ENCODE measurements at places on chromosomes 1 and 21.

DNA sequence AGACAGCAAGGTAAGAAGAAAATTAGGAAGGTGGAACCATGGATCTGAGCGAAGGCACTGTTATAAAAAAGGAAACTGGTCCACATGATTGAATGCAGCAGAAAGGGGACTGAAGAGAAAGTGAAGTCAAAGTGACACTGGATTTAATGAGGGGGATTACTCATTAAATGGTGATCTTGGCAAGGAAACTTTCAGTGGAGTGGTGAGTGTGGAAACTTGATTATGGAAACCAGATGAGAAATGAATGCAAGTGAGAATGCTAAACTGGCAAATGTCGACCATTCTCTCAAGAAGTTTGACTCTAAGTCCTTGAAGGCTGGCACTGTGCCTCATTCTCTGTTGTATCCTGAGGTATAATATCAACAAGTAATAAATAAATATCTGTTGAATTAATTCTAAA, 23.3 kb downstream of the COLGALT2 start:
- DNase-seq: peak; percentile 23

DNA sequence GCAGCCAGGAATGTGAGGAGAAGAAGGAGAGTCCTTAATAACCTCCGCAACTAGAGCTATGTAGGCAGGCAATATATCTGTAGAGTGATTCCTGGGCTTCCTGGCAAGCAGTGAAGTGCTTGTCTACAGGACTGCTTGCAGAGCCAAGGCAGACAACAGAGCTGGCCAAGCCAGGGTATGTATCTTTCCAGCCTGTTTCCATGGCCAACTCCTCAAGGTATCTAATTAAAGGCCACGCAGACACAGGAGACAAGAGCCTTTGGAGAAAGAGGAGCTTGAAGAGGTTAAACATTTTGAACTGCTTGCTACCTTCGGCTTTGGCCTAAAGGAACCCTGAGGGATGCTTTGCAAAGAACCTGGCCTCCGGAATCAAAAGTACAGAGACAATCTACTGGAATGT, 137.4 kb downstream of the PIGK start:
- DNase-seq: no peak

- DNase-seq: no peak
These were observed 15.6 kb downstream of the SMG7 start for GRCh38 chr1:183487674-183488442.

- DNase-seq: no peak
These were observed 74.1 kb downstream of the RRAGC start for GRCh38 chr1:38785285-38786039.

DNA sequence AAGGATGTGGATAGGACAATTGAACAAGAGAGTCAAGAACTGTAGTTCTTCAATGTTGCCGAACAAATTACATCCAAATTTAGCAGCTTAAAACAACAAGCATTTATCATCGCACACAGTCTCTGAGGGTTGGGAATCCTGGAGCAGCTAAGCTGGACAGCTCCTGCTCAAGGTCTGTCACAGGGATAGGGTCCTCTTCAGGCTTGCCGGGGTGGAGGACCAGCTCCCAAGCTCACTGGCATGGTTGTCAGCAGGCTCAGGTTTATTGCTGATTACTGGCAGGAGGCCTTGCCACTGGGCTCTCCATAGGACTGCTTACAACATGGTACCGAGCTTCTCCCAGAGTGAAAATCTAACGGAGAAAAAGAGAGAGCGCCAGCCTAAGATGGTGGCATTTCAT, 22.1 kb upstream of the COX20 start:
- no peak for DNase-seq

DNA sequence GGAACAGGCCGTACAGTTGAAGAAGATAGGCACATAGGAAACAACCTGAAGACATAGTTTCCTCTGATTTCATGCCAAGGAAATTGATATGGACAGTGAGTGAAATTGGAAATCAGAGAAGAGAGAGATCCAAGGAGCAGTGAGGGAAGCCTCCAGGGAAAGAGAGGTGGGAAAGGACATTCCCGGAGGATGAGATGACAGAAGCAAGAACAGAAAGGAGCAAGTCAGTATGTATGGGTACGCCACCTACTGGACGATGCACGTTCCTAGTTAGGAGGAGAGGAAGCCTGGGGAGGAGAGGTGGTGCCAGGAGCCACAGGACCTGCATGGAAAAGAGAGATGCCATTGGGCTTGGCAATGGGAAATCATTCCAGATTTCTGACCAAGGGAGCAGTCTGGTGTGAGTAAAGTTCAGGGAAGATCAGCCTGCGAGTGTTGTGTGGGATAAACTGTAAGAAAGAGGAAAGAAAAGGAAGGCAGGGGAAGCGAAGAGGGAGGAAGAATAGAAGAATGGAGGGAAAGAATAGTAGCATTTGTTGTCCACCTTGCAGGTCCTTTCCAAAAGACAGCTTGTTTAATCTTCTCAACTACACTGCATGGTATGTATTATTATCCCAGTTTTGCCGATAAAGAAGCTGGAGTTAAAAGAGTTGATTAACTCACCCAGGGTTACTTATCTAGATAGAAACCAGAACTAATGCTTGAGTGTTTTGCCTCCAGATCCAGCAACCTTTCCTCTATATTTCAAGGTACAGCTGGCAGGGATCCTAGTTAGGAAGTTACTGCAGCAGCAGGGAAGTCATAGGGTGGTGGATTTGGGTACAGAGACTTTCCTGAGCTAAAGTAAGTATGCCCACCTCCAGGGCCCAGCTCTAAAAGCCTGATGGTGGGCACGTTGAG, 27.4 kb downstream of the C1orf116 start:
- peak; percentile 77 for DNase-seq

DNA sequence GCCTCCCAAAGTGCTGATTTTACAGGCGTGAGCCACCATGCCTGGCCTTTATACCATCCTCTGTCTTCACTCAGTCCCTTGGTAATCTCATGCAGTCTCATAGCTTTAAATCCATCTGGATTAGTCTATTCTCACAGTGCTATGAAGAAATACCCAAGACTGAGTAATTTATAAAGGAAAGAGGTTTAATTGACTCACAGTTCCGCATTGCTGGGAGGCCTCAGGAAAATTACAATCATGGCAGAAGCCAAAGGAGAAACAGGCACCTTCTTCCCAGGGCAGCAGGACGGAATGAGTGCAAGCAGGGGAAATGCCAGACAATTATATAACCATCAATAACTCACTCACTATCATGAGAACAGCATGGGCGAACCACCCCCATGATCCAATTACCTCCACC, 49.1 kb upstream of the CPLANE2 start:
- DNase-seq: no peak

GRCh38 chr1:68495968-68496679, 758 bp downstream of the DEPDC1 start:
- DNase-seq: peak; percentile 5

DNA sequence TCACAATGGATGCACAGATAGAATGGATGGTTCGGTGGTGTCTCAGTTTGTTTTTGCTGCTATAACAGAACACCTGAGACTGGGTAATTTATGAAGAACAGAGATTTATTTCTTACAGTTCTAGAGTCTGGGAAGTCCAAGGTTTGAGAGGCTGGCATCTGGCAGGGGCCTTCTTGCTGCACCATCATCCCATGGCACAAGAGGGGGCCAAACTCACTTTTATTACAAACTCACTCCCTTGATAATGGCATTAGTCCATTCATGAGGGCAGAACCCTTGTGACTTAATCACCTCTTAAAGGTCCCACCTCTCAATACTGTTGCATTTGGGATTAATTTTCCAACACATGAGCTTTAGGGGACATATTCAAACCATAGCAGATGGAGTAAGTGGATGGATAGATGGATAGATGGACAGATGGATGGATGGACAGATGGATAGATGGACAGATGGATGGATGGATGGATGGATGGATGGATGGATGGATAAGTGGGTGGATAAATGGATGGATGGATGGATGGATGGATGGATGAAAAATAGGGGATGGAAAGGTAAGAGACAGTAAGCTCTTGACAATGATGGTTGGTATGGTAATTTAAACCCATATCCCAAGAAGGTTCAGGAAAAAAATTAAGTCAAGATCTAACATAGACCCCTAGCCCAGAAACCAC, 16.5 kb downstream of the CAMK2N1 start:
- DNase-seq: no peak

DNA sequence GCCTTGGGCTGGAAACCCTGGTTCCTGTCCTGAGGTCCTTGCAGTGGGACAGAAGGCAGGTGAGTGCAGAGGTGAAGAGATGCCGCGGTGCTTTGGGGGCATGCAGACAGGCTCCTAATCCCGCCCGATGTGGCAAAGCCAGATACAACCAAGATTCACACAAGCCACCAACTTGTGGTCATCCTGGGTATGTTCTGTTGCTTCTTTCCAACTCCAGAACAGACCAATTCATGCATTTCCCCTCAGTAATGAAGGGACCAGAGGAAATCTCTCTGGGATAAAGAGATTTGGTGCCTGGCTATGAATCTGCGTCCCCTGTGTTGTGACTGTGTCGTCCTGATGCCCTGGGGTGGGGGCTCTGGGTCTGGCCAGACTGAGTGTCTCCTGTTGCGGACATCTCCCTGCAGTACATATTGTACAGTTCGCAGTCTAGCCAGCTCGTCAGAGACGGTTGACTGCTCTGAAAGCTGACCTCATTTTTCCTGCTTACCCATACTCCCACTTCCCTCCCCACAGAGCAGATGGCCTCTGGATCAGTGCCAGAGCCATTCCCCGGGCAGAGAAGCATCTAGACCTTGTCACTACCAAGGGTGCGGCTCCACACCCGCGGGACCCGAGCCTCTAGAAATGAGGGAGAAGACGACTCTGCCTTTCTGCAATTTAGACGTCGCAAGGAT, 216.3 kb downstream of the KIF26B start:
- DNase-seq: no peak

DNA sequence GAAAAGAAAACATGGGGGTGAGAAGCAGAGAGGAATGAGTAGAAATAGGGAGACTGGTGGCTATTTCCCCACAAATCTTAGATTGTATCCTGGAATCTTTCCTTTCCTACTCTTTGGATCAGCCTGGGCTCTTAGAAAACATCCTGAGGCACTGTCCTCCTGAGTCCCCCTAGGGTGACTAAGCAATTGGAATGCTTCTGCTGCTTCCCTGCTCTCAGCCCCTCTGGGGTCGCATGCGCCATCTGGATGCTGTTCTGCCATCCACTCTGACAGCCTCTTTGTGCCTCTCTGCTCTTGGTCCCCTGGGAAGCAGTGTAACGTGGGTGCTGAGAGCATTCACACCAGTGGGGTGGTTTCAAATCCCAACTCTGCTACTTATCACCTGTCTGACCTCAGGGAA, 443.0 kb downstream of the SIPA1L2 start:
- peak; percentile 81 for DNase-seq

DNA sequence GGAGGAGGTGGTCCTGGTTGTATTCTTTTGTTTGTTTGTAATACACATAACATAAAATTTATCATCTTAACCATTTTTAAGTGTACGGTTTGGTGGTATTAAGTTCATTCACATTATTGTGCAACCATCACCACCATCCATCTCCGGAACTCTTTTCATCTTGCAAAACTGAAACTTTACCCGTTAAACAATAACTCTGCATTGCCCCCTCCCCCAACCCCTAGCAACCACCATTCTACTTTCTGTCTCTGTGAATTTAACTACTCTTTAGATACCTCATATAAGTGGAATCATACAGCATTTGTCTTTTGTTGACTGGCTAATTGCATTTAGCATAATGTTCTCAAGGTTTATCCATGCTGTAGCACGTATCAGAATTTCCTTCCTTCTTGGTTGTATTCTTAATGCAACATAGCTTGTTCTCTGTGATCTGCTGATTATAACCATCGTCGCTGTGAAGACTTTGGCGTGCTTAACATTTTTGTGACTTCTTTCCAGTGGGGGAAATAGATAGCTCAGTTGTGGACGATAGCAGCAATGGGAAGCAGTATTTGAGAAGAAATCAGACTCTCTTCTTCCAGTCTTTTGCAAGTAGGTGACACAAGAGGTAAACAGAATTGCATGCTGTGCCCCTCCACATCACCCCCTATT, 117.5 kb upstream of the HOOK1 start:
- peak; percentile 39 for DNase-seq

GRCh38 chr1:14954210-14954609, 199.3 kb upstream of the TMEM51 start:
- peak; percentile 28 for DNase-seq
